ENCODE measurements at places on chromosomes 3 and 15.

GRCh38 chr3:169310184-169310939 lies 353.1 kb downstream of the MECOM start:
- no peak for DNase-seq

- no peak for DNase-seq
Observed at GRCh38 chr3:15427981-15428380, 583 bp downstream of the EAF1 start.

- DNase-seq, result no peak
Observed at GRCh38 chr15:63509056-63509954, 4.9 kb downstream of the USP3 start.

DNA sequence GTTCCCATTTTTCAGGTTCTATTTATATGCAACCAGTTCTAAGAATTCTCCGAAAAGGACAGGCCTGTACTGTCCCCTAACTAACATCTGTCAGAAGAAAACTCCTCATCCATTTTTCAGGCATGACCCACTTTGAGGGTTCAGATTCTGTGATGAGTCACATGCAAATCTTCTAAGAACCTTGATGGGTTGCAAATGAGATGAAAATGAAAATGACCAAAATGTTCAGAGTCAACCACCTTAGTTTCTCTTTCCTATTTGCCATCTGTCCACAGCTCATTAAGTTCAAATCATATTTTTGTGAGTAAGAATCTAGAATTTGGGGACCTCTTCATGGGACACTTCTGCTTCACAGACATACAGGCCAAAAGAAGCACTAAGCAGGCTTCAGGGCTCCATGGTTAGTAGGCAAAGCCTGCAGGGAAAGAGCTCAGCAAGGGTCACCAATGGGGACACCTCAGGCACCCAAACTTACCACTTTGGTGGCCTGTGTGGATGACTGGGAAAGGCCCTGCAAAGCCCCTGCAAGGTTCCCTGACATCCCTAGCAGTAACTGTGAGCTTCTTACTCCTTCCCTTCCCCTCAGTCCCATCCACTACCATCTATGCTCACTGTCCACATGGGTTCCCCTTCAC lies 122.0 kb downstream of the WDR76 start:
- DNase-seq, result no peak

DNA sequence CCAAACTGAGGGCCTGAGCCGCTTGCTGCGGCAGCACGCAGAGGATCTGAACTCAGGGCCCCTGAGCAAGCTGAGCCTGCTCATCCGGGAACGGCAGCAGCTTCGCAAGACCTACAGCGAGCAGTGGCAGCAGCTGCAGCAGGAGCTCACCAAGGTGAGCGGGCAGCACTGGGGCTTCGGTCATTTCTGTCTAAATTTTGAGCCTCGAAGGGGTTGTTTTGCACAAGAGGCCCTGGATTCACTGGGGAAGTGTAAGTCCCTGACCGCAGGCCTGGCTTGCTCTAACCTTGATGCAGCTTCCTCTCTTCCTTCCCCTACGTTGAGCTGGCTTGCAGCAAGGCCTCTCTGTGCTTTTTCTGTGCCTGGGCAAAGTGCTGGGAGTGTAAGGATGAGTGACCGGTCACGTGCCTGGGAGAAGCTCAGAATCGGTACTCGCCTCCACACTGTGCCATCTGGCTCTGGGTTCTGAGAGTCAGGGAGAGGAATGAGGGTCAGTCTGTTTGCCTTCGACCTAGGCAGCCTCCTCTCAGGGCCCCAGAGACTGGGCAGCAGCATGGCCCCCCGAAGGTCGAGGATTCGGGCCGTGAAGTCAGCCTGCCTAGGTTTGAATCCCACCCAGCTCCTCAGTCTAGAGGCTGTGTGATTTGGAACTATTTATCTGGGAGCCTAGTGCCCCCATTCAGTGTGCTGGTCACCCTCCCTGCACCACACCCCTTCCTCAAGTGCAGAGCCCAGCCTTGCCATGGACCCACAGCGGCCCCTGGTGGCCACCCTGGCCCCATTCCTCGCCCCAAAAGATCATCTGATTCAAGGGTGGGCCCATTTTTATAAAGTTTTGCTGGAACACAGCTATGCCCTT lies 1.4 kb downstream of the FES start:
- DNase-seq, result peak; percentile 96

- peak; percentile 25 for DNase-seq
Observed at GRCh38 chr3:13192471-13193213, 119.4 kb upstream of the IQSEC1 start.

- no peak for DNase-seq
Observed at GRCh38 chr15:98568382-98569017, 79.8 kb upstream of the IGF1R start.

GRCh38 chr15:95016511-95017229 lies 785.3 kb downstream of the MCTP2 start:
- DNase-seq, result no peak

GRCh38 chr3:17231537-17232261 lies 346.9 kb downstream of the PLCL2 start:
- DNase-seq, result peak; percentile 2

- DNase-seq, result no peak
Observed at GRCh38 chr3:29331456-29332194, 50.8 kb downstream of the RBMS3 start.

- DNase-seq, result no peak
Observed at GRCh38 chr15:41656188-41656587, 4.0 kb upstream of the MGA start.

GRCh38 chr3:27544372-27544865 lies 60.2 kb upstream of the SLC4A7 start:
- peak; percentile 12 for DNase-seq

DNA sequence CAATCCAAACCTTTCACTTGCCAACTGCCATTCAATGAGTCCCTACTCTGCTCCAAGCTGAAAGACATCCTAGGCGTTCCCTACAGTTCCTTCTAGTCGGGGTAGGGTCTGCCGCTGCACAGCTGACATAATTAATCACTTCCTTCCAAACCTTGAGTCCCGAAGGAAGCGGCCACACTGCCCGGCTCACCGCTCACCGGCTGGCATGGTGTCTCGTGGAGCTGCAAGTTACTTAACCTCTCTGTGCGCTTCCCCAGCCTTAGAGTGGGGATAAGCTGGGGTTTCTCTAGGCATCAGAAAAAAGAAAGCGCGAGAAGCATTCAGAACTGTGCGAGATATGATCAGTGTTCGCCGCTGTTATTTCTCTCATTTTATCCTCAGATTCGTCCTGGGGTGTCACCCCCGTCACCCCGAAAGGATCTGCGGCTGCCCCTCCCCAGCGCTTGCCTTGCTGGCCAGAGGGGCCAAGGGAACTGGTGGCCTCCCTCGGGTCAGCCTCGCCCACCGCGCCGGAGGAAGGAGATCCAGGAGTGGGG lies 748 bp downstream of the MRPS25 start:
- peak; percentile 61 for DNase-seq

DNA sequence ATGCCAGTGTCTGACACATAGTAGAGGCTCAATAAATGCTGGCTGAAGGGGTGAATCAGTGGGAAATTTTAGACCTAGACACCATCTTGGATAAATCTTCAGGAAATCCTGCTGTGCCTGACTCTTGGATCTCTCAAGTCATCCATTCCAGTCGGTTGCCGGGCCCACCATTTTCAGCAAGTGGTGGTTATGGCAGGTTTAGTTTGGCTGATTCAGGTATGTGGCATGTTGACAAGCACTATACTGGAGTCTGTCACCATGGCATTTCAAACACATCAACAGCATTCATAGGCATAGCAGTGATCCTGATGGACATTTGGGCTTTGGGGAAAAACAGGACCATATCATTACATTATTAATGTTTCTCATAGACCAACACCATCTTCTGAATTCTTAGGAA lies 25.7 kb upstream of the APH1B start:
- DNase-seq, result no peak

- DNase-seq, result no peak
Observed at GRCh38 chr3:118181274-118181673, 853.4 kb downstream of the IGSF11 start.

DNA sequence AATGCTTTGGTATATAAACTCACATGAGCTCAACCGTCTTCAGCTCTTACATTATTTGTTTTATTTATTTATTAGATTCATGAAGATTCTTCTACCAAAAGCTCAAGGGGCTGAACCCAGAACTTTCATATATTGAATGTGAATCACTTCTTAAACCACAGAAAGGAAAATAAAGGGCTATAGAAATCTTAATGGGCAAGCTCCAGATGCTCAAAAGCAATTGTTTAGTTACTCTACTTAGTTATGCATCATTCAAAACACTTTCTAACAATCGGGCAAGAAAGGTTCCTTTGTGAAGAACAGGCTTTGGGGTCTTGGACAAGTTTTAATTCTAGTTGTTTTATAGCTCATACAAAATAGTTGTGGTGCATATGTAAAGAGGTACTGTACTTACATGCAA lies 380.2 kb downstream of the TIGIT start:
- DNase-seq, result no peak

DNA sequence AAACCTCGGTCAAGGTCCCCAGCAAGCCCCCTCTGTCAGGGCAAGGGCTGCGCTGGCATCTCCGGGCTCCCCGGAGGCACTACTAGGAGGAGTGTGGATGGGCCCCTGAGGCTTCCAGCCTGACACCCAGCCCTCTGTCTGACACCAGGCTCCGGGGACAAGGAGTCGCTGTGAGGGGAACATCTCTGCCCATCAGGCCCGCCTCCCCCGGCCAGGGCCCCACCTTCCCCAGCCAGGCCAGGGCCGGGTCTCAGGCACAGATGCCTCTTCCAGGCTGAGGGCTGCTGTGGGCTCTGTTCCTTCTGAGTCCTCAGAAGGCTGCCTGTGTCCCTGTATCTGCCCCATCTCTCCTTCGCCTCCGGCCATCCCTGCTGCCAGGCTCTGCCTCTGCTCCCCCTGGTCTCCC lies 15.8 kb downstream of the CSPG4 start:
- DNase-seq, result peak; percentile 38

DNA sequence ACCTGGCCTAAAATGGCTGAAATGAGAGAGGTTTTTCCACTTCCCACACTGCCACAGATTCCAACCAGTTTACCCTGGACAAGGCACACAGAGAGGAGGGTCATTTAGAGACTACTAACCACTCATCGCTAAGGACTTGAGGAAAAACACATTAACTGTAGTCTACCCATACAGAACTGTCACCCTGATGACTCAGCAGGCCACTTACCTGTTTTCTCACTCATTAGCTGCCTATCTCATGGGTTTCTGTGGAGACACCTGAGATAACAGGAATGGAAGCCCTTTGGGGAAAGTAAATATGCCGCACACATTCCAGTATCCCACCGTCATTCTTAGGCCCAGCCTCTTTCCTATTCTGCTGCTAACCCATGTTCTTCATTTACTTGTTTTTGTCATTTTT lies 50.0 kb downstream of the ABCC5 start:
- DNase-seq, result no peak

DNA sequence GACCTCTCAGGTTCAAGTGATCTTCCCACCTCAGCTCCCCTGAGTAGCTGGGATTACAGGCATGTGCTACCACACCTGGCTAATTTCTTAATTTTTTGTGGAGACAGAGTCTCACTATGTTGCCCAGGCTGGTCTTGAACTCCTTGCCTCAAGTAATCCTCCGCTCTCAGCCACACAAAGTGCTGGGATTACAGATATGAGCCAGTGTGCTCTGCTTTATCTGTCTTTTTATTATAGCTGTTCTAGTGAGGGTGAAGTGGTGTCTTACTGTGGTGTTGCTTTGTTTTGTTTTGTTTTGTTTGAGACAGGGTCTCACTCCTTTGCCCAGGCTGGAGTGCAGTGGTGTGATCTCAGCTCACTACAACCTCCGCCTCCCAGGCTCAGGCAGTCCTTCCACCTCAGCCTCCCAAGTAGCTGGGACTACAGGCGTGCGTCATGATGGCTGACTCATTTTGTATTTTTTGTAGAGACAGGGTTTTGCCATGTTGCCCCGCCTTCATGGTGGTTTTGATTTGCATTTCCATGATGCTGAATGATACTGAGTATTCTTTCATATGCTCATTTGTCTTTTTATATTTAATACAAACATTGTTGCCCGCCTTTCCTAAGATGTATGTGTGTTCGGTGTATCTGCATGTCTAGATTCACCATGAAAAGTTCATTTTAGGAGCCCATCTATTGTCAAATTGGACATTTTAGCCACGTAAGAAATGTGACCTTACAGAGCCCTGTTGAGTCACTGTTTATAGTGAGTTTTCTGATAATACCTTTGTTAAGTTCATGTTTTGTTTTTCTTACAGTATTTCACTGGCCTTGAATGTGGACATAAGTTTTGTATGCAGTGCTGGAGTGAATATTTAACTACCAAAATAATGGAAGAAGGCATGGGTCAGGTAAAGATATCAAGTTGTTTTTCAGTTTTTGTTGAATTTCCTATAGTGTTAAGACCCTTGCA lies 80.6 kb downstream of the ARIH1 start:
- no peak for DNase-seq

DNA sequence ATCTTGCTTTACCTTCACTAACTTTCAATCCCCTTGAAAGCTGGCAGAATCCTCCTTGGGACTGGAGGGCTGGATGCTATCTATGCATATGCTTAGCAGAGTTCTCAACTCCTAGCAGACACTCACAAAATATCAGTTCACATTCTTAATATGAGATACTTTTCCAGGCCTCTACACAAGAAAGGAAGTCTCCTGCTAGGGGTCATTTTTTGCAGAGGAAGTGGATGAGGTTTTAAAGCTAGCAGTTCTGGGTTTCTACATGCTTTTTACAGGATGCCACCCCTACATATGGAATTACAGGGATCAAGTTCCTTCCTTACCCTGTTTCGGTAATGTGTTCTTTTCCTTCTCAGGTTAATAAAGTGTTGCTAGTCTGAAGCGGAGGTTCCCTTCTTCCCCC lies 206.3 kb upstream of the TP63 start:
- DNase-seq, result no peak

GRCh38 chr3:168123201-168124176 lies 27.8 kb upstream of the GOLIM4 start:
- no peak for DNase-seq

DNA sequence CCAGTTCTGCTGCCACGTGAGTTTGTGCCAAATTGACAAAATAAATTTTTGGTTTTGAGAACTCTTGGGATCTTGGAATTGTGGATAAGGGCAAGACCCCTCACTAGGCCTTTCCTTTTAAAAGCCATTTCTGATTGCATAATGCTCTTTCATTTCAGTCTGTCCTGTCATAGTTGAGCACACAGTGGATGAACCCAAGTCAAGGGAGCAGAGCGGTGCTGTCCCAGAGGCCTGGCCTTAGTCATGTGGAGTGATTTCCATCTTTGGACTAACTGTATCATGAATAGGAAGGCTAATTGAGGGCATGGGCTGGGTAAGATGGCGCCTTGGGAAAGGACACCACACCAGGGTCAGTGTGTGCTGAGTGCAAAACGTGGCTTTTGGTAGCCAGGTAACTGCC lies 304.0 kb downstream of the UACA start:
- no peak for DNase-seq

GRCh38 chr3:131775650-131776049 lies 259.2 kb downstream of the CPNE4 start:
- DNase-seq, result no peak

Measured in NB4 (cell line).